Mesothelial cell of epicardium (in vitro differentiated cells): ENCODE measurements at places on chromosomes 7 and 10.

- no peak for DNase-seq
Measured at GRCh38 chr10:57776688-57777432, 490.8 kb downstream of the IPMK start.

GRCh38 chr10:71238626-71239025, 26.3 kb downstream of the UNC5B start:
- no peak for DNase-seq

DNA sequence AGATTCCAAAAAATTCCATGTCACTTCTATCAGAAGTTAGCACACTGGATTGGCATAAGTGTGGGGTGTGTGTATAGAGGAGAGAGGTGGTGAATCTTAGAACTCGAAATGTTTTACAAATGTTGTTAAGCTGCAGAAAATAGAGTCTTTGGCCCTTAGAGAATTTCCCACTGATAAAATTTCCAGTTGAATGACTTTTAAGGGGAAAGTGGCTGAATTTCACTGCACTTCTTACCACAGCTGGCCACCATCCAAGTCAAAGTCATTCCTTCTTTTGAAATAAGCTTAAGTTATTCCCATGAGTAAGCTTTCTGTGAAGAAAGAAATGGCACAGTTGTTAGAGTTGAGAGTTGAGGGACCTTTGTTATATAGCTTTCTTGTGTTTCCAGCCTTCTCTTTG, 13.9 kb downstream of the VCL start:
- no peak for DNase-seq

DNA sequence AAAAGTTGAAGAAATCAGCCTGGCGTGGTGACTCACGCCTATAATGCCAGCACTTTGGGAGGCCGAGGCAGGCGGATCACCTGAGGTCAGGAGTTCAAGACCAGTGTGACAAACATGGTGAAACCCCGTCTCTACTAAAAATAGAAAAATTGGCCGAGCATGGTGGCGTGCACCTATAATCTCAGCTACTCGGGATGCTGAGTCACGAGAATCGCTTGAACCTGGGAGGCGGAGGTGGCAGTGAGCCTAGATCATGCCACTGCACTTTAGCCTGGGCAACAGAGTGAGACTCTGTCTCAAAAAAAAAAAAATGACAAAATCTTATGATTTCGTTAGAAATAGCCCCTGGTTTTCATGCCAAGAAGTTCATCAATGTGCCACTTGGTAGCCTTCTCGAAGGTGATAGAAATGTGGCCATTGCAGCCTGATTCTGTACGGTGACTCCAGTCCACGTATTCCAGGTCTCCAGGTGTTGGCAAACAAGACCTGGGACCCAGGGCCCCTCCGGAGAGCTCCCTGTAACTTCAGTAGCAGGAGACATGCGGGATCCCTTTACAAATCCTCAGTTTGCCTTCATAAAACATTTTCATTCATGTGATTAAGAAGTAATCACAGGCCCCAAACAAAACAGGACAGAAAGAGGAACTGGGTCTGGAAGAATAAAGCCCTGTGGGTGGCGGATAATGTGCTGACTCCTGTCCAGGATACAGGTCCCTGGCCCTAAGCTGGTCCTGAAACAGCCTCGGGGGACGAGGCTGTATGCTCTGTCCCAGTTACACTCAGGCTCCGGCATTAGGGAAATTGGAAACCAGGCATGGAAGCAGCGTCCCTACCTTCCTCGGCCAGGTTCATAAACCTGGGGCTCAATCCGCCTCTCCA, 207.3 kb upstream of the SH2B2 start:
- DNase-seq, result no peak

DNA sequence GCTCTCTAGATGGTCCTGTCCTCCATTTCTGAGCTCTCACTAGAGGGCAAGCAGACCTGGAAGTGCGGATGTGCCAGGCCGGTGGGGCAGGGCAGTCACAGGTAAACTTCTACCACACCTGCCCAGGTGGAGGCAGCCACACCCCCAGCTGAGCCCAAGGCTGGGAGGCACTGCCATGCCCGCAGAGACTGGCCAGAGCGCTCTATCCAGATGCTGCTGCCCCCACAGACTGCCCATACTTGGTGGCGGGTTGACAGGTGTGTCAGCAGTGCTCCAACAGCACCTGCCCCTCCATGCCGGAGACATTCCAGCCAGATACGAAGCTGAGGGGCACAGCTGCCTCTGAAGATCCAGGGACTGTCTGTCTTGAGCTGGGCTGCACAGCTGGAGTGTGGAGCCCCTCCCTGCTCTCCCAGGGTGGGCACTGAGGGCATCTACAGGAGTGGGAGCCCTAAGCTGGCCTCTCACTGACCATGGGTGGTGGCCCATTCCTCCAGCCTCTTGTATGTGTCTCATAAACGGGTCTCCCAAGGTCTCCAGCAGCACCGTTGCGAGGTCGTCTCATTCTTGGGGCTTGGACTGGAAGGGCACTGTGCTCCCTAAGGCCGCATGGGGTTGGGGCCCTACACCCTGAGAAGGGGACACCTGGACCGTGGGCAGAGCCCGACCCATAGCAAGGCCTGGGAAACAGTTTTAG, 38.2 kb upstream of the PPIF start:
- no peak for DNase-seq

- no peak for DNase-seq
Measured at GRCh38 chr10:81081887-81082620, 544.4 kb downstream of the SH2D4B start.

DNA sequence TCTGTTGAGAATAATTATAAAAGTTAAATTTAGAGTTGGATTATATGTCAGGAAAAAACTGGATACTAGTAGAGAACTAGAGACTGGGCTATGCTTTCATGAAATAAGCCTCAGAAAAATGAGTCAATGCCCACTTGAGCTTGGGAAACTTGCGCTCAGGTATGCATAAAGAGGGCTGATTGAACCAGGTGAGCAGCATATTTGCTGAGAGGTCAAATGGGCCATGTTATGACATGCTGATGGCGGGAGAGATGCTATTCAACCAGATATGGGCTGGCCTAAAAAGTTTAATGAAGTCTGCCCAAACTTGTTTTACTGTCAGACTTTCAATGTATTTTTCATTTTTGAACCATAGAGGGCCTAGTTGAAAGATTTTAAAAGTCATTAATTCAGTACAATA, 837.6 kb upstream of the GHITM start:
- DNase-seq, result no peak

DNA sequence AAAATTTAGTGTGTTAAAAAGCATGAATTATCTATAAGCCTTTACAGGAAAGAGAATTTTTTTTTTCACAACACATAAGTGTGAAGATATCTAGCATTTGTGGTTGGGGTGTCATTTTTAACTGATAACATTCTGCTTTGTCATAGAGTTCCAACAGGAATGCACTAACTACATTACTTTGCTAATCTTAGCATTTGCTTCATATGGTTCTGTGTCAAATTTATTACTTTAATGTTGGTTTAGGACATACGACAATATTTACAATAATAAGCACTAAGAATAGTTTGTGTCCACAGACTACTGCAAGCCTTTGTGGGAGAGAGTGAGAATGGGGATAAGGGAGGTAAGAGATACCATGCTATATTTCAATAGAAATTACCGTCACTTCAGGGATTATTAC, 40.6 kb upstream of the MAGI2 start:
- no peak for DNase-seq

GRCh38 chr7:13117103-13117502, 429.7 kb downstream of the ARL4A start:
- no peak for DNase-seq

- no peak for DNase-seq
Measured at GRCh38 chr10:71214641-71215559, 2.5 kb downstream of the UNC5B start.

DNA sequence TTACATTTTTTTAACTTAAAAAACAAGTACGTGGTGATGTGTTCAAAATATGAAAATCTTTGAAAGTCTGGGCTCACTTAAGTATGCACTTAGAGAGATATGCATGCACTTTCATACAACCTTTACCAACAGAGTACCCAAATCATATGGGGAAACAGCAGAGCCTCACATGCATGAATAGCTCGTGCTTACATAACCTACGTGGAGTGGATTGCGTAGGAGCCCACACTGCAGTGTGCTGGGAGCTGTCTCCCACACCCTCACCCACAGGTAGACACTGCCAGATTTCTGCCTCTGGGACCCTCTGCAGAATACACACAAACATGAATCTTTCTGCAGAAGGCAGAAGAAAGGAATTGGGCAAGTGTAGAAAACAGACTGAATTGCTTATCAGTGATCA, 581 bp downstream of the CLCN1 start:
- DNase-seq, result no peak

- no peak for DNase-seq
Measured at GRCh38 chr10:44339218-44339617, 45.7 kb downstream of the CXCL12 start.

DNA sequence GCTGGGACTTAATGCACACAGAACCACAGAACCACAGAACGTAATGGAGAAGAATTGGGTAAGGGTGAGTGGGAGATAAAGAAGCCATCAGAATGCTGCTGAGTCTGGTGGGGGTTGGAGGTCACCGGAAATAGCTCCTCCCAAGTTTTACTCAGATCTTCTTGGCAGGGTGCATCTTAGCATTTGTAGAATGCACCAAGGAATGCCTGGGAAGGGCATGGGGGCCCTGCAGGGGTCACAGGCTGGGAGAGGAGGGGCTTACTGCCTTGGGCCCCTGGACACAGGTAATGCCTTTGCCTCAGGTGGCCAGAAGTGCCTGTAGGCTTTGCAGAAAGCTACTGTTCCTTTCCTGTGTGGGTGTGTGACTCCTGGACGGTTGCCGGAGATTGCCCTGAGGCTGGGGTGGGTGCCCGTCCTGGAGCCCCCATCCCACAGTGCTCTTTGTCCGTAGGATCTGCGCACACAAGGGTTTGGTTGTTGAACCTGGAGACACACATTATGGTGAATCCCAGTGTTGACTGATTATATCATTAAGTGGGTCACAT, 55.1 kb downstream of the MGMT start:
- DNase-seq, result no peak

GRCh38 chr10:31204090-31204489, 114.9 kb upstream of the ZEB1 start:
- no peak for DNase-seq

GRCh38 chr7:150944066-150945042, 33.8 kb downstream of the KCNH2 start:
- DNase-seq, result no peak
